Skin of body (tissue), 3 donors: ENCODE measurements at places on chromosomes 1 and 21. TPM values are rescaled to one million over a fixed set of nuclear protein-coding genes. Genes with fewer than 3 reads are reported as not detected.

Gene TARS2
- total RNA-seq, result 14.8 TPM

Gene GJA8
- not detected for total RNA-seq

Gene ANGPTL3
- not detected for total RNA-seq

Gene NHLH1
- 0.20 TPM for total RNA-seq

Gene ADORA3
- 0.20 TPM for total RNA-seq

Gene LYPD8
- total RNA-seq, result not detected

Gene ORC1
- 3.3 TPM for total RNA-seq

Gene OR6N2
- total RNA-seq, result not detected

Gene GIPC2
- total RNA-seq, result 2.3 TPM

Gene LCE1A
- total RNA-seq, result 1.7 TPM

Gene FAM151A
- total RNA-seq, result not detected

Gene SLC45A3
- 2.7 TPM for total RNA-seq

Gene TFF3
- total RNA-seq, result 5.1 TPM

DNA sequence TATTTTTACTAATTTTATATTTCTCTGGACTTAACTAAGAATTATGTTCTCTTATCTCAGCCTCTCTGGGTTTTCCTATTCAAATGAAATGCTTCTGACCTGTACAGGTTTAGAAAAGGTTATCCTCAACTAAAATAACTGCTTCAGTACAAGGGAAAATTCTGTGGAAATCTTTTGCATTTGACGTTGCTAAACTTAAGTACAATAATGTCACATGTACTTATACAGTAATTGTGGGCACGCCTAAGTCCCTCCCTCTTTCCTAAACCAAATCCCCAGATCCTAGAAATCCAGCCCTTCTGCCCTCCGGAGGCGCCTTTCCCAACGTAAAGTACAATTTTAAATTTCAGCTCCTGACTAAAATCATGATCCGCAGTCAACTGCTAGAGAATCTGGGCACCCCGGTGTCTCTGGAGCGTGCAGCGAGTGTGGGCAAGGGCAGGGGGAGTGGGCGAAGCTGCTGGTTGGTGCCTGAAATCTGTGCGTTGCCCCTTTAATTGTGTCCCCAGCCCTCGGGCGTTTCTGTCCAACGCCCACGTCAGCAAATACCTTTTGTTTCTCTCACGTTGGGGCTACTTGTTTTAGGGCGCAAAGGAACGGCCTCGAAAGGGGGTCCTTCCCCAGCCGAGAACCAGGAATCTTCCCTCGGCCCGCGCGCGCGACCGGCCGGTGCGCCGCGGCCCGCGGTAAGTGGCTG is at the start of gene ZBTB8A:
ZBTB8A (plus strand) TSS at position 541 of the 697 bp plus-strand sequence. CDS start 53,505 bp downstream, outside the sequence.
- peak; percentile 76 for DNase-seq

GRCh38 chr1:239587574-239588369 is 201.4 kb downstream of the CHRM3 start:
- DNase-seq, result no peak

DNA sequence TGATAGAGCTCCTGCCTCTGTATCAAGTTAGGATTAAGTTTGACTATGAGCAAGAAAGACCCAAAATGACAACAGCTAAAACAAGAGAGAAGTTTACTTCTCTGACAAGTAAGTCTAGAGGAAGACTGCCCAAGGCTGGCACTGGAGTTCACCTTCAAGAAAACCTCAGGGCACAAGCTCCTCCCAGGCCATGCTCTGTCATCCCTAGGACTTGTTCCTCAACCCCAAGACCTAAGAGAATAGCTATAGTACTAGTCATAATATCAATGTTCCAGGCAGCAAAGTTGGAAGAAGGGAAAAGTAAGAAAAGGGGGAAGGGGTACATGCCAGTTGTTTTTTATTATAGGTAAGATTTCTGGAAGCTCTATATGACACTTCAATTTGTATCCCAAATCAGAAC is 26.4 kb upstream of the DARS2 start:
- no peak for DNase-seq

- peak; percentile 76 for DNase-seq
Measured at GRCh38 chr1:235503403-235504121, 690 bp downstream of the B3GALNT2 start.

- DNase-seq, result peak; percentile 61
Measured at GRCh38 chr1:89804642-89805237, 16.1 kb upstream of the LRRC8D start.

GRCh38 chr1:56577406-56578137 is 1.8 kb downstream of the PLPP3 start:
- DNase-seq, result peak; percentile 58

DNA sequence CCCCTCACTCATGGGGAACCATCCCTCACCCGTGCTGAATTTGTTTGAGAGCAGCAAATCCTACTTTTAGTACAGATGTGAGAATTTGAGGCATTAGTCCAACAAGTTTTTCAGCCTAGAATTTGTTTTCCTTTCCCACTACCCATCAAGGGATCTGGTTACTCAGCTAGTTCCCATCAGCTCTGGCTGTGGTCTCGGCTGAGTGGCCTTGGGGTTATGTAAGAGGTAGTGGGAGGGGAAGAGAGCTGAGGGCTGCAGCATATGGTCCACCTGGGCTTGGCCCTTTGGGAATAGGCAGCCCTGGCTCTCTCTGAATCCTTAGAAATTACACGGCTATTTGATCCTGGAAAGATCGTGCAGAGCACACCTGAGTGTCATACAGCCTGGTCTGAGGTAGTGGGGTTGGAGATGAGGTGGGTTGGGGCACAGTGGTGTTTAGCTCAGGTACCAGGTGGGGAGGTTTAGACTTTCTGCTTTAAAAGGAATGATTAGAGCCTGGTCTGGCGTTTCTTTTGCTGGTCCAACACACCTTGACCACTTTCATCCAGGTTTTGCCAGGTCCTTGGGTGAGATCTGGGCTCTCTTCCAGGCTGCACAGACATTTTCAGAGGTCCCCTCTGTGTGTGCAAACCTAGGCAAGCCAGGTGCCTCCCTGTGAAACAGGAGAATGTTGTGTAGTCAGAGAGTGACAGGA is 4.2 kb downstream of the GSTM4 start:
- no peak for DNase-seq

GRCh38 chr1:50422675-50422945 is 633 bp downstream of the DMRTA2 start:
- DNase-seq, result no peak

GRCh38 chr1:117883616-117884015 is 45.8 kb downstream of the GDAP2 start:
- DNase-seq, result no peak

- no peak for DNase-seq
Measured at GRCh38 chr1:61028136-61028535, 54.2 kb upstream of the NFIA start.

- no peak for DNase-seq
Measured at GRCh38 chr1:75950176-75950575, 18.0 kb upstream of the ASB17 start.

GRCh38 chr1:23416964-23417363 is 7.6 kb downstream of the TCEA3 start:
- DNase-seq, result no peak

DNA sequence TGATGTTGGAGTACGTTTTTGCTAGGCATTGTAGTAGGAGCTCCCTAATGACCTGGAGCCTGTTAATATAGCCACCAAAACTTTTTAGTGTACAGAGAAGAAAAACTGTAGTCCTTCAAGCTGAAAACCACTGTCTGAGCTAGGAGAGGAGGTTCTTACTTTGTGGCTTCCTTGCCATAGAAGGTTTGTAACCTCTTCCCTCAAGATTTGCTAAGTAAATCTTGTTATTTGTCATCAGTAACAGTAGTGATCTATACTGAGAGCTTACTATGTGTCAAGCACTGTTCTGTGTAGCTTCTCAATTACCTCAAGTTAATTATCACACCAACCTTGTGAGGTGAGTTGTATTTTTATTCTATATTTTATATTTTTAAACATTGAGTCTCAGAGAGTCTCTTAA is 21.2 kb upstream of the LRRC8C start:
- DNase-seq, result no peak

DNA sequence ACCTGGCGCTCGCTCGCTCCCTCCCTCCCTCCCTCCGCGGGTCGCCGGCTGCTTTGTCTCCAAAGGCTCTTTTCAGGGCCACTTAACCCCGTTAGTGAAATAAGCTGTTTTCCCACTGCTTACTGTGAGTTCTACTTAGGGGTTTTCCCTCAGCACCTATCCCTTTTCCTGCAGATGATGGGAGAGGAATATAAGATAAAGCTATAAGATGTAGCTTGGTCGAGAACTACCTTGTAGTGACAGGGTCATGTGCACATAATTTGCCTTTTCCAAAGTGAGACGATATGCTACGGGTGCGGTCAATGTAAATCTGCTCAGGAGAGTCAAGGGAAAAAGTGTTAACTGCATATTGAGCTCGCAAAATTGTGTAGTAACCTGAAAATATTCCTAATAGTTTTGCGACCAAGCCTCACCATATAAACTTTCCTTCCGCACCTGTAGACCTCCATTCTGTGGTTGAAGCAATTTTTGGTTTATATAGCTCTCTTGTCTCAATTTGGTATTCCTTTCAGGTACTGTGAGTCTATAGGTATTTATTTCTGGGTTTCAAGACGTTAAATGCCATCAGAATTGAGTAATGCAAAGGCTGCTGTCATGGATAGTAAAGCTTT is 55.8 kb upstream of the BOLA1 start:
- DNase-seq, result peak; percentile 33

GRCh38 chr1:226993814-226994585 is 53.9 kb downstream of the COQ8A start:
- no peak for DNase-seq

DNA sequence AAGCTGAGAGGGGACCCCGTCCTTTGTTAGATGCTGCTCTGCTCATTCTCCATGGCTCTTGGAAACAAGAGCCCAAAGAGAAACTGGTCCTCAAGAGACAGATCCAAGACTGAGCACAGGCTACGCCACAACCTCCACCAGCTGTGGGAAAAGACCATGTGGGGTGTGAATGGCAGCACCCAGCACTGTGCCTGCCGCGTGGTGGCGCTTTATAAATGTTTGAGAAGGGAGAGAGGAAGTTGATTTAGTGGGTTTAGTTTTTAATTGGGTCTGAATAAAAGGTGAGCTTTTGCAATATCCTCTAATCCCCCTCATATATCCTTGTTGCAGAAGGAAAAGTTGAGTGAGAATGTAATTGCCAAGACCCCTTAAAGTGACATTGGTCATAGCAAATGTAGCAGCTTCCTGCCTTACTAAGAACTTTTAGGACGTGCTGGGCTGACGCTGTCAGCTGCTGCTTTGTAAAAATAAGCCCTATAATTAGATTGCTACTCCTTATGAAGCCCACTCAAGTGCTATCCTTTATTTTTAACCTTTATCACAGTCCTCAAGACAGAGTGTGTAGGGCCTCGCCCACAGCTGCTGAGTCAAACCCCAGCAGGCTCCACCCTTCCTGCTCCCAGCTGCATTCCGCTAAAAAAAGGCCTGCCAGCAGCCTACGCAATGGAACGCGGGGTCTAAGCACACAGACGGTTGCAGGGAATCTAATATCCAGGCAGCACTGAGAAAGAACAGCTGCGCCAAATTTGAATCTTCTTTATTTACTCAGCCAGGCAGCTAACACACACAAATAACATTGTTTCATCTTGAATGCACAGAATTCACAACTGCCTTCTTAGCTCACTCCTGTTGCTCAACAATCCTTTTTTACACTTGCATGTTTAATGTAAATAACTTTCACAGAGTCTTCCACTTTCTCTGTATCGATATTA is 47.4 kb upstream of the PRDX6 start:
- peak; percentile 99 for DNase-seq

DNA sequence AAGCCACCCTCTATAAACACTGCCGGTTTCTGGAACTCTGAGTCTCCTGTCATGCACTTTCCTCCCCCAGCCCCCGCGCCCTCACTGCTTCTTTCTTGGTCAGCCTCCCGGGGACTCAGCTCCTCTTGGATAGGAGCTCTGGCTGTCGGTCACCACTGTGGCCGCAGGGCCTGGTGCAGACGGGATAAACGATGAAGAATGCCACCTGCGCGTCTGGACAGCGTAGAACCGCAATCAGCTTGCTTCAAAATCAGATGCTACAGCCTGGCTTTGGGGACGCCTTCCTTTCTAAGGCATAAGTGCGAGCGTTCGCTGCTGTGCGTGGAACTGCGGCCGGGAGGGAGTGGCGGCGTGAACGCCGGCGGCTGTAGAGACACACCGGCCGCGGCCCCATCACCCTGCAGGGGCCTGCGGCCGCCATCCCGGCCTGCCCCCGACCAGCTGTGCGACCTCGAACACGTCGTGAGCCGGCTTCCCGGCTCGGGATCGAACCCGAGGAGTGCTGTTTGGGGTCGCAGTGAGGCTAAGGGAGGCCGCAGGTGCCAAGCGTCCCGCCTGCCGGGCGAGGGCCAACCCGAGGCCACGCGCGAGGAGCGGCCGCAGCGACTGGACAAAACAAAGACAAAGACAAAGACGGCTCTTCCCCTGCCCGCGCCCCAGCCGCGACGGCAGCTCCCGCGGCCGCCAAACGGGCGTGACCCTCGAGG is 688 bp downstream of the PTTG1IP start:
- DNase-seq, result no peak
